Forelimb muscle (tissue), 1 donor: ENCODE measurements at places on chromosomes 13 and 19. TPM values are rescaled to one million over a fixed set of nuclear protein-coding genes. Genes with fewer than 3 reads are reported as not detected.

DNA sequence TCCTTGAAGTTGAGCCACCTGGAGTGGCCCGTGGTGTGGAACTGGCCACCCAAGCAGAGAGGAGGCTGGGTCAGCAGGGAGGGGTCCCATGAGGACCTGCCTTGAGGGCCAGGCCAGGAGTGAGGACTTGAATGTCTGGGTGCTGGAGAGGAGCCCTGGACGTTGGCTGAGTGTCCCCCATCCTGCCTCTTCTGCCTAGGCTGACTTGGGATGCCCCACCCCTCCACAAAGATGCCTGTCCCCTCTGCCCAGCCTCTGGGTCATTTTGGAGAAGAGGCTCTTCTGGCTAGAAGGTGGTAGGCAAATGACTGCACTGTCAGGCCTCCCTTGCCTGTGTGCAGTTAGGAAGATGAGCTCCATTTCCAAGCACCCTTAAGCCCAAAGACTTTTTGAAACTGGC lies 1.7 kb downstream of the SSBP4 start:
- DNase-seq, result no peak

CD79A gene
- polyA plus RNA-seq, result 0.73 TPM

KLK4 gene
- polyA plus RNA-seq, result not detected

IFI30 gene
- polyA plus RNA-seq, result 0.11 TPM

GRCh38 chr19:52648336-52649016 lies 10.3 kb upstream of the ZNF83 start:
- DNase-seq, result no peak

GRCh38 chr13:84649853-84650252 lies 767.6 kb upstream of the SLITRK1 start:
- DNase-seq, result no peak

- DNase-seq, result no peak
Measured at GRCh38 chr13:51520524-51520923, 63.7 kb upstream of the WDFY2 start.

DNA sequence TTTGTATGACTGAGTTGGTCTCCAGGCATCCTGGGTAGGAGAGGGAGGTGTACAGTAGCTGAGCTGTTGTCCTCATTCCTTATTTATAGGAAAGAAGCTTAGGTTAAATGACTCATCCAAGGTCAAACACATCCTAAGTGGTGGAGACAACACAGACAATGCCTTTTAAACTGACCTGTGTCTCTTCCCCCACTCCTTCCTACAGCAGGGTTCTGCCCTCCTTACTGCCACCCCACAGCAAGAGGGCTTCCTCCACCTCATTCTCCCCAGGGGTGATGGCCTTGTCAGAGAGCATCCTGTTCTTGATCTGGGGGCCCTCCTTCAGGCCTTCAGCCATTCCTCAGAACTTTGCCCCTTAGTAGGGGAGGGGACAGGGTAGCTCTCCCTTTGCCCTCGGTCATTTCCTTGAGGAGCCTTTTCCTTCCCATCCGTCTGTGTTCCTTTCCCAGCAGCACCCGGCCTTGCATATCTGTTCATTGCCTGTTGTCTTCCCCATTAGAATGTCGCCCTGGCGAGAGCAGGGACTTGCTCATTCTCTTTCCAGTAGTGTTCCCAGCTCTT lies 48.2 kb upstream of the GPI start:
- no peak for DNase-seq

- no peak for DNase-seq
Measured at GRCh38 chr19:35775046-35775297, 392 bp upstream of the ARHGAP33 start.

DNA sequence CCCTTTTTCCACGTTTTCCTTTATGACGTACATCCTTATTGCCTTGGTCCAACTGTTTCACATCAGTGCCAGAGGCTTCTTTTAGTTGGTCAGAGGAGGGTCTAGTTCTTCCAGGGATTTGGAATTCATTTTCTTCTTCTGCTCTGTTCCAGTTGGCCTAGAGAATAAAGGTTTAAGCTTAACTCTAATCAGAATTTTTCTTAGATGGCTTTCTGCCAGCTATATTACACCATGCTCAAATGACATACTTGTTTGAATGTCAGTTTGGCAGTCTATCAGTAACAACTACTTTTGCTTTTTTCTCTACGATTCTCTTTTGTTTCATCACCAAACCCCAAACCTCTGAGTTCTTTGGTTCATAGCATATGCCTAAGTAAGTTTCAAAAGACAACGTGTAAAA lies 16.8 kb downstream of the SPART start:
- no peak for DNase-seq
